Glutamatergic neuron (in vitro differentiated cells): ENCODE measurements at places on chromosomes 12 and 14. TPM values are rescaled to one million over a fixed set of nuclear protein-coding genes. Genes with fewer than 3 reads are reported as not detected.

SMCO2 gene
- total RNA-seq, result not detected

VPS29 gene
- 94.6 TPM for total RNA-seq

KCNC2 gene
- 11.6 TPM for total RNA-seq

OR8S1 gene
- not detected for total RNA-seq

- H3K4me3 ChIP-seq, result no peak overlapping the region
- no peak overlapping the region for H3K27ac ChIP-seq
- H3K27me3 ChIP-seq, result no peaks in the 10 kb centered on the region
- H3K4me1 ChIP-seq, result no peaks in the 10 kb centered on the region
- no peaks in the 10 kb centered on the region for H3K36me3 ChIP-seq
- no peak for DNase-seq
Observed at GRCh38 chr12:37666069-37666781, 650.3 kb upstream of the ALG10B start.

- H3K36me3 ChIP-seq, result no peaks in the 10 kb centered on the region
- no peaks in the 10 kb centered on the region for H3K27me3 ChIP-seq
- H3K4me3 ChIP-seq, result no peak overlapping the region
- H3K4me1 ChIP-seq, result peaks cover 3% of the 10 kb centered on the region
- no peak for DNase-seq
- no peak overlapping the region for H3K27ac ChIP-seq
Observed at GRCh38 chr12:16187660-16188059, 89.8 kb downstream of the SLC15A5 start.

FGF23 gene
- total RNA-seq, result not detected

ANKRD33 gene
- not detected for total RNA-seq

DNA sequence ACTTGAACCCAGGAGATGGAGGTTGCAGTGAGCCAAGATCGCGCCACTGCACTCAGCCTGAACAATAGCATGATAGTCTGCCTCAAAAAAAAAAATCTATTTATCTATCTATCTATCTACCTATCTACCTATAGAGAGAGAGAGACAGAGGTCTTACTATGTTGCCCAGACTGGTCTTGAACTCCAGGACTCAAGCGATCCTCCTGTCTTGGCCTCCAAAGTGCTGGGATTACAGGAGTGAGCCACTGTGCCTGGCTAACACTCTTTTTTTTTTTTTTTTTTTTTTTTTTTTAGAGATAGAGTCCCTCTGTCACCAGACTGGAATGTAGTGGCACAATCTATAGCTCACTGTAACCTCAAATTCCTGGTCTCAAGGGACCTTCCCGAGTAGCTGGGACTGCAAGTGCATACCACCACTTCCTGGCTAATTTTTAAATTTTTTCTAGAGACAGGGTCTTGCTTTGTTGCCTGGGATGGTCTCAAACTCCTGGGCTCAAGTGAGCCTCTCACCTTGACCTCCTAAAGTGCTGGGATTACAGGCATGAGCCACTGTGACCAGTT, 1.9 kb downstream of the FAM186A start:
- H3K4me1 ChIP-seq, result no peaks in the 10 kb centered on the region
- DNase-seq, result no peak
- no peaks in the 10 kb centered on the region for H3K36me3 ChIP-seq
- H3K27ac ChIP-seq, result no peak overlapping the region
- no peaks in the 10 kb centered on the region for H3K27me3 ChIP-seq
- no peak overlapping the region for H3K4me3 ChIP-seq

DNA sequence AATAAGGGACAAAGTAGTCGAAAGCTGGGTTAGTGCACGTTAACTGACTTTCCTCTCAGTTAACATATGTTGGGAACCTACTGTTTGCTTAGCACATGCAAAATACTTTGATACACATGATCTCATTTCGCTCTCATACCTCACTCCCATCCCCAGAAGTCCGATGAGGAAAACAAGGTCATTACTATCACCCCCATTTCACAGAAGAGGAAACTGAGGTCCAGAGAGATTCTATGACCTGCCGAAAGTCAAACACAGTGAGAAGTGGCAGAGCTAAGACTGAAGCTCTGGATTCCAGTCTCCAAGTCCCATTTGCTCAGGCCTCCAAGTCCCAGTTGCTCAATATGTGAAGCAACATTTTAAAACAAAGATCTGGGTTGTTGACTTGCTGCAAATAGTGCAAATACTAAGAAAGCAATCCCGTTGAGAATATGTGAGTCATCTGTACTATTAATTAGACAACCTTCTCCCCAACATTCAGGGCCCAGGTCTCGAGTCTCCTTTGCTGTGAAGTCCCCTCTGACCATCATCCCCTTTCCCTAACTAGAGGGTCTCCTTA, 170.6 kb upstream of the PWP1 start:
- peaks cover 4% of the 10 kb centered on the region for H3K27me3 ChIP-seq
- no peaks in the 10 kb centered on the region for H3K4me1 ChIP-seq
- no peak overlapping the region for H3K4me3 ChIP-seq
- H3K27ac ChIP-seq, result no peak overlapping the region
